ENCODE measurements at places on chromosomes 11 and 22.

DNA sequence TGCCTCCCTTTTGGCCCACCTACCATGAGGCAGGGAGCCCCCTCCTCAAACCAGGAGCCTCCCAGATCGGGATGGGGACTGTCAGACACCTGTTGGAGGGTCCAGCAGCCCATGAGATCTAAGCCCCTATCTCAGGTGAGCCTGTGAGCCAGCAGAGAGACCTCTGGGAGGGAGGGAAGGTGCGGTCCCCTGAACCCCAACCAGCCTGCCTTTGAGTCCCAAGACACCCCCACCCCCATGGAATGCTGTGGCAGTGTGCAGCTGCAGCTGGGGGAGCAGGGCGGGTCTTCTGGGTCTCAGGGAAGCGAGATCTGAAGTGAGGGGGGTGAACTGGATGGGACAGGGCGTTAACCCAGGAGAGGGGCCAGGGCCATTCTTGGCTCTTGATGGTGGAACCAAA lies 1.4 kb upstream of the CDKN1C start:
- no peak for DNase-seq

- no peak for DNase-seq
Observed at GRCh38 chr22:16932577-16932976, 75.4 kb downstream of the GAB4 start.

GRCh38 chr11:68328374-68329091 lies 16.1 kb downstream of the LRP5 start:
- no peak for DNase-seq

GRCh38 chr11:11975201-11976092 lies 33.0 kb downstream of the DKK3 start:
- DNase-seq = no peak

DNA sequence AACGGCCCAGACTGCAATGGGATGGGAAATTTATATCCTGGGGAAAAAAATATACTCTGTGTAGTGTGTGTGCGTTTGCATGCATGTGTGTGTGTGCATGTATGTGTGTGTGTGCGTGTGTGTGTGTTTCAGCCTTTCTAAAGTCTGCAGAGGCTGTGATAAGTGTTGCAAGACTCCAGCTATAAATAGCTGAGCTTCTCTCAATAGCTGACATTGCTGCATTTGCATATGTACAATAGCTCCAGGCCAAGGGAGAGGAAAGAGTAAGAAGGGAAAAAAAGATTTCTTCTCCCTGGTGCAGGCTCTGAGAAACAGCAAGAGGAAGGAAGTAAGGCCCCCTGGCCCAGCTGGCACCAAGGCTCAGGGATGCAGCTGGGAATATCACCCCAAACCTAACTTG lies 483.0 kb downstream of the MN1 start:
- DNase-seq = no peak

DNA sequence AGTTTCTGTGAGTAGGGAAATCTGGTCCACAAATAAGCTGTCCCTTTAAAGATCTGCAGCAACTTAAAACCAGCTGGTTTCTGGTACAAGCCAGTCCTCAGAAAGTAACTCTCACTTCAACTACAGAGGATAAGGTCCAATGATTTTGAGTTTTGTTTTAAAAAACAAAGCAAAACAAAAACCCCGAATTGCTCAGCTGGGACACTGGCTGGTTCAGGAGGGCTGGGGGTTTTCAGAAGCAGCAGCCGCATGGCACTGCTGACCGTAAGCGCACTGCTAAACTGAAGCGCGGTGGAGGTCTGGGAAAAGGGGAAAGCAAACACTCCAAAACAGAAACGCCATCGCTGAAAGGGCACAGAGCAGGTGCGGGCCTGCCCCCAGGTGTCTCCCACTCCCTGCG lies 59.7 kb downstream of the MICAL3 start:
- no peak for DNase-seq

DNA sequence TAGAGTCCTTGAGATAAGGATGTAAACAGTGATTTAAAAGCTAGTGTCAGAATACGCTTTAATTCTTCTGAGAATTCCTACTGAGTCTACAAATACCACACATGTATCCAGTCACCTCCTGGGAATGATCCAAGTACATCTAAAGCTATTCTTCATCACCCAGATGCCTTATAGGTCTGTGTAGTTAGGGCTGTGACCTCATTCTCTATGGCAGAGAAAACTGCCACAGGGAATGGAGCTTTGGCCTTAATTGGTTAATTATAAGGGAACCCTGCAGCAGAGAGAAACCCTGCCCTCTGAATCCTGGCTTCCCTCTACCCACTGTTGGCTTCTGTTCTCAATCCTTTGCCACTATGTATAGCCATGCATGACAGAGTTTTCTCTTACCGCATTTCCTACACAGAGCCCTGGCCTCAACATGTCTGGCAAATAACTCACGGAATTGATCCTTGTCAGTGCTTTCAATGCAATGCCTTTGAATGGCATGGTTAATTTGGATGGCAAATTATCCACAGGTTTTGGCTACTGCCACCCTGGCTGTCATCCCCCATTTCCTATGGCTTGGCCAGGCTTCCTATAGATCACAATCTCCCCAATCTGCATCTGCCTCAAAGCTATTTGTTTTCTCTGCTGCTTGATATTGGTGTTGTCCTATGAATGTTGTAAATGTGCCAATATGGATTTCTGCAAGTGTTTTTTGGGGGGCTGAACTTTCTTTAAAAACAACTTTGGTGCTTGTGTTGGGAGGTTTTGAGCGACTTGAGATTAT lies 2.9 kb downstream of the DIXDC1 start:
- no peak for DNase-seq

- no peak for DNase-seq
Observed at GRCh38 chr11:61168800-61169199, 7.6 kb upstream of the VPS37C start.

DNA sequence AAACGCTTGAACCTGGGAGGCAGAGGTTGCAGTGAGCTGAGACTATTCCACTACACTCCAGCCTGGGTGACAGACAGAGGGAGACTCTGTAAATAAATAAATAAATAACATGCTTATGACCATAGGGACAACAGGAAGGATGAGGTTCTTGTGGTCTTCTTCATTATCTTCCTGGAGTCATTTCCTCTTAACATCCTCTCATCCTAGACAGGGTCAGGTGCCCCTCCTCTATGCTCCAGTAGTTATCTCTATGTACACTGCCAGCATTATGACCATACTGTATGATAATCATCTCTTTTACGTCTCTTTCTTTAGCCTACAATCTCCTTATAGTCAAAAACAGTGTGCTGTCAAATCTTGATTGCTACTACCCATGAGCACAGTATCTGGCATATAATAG lies 17.7 kb downstream of the RAB30 start:
- no peak for DNase-seq

DNA sequence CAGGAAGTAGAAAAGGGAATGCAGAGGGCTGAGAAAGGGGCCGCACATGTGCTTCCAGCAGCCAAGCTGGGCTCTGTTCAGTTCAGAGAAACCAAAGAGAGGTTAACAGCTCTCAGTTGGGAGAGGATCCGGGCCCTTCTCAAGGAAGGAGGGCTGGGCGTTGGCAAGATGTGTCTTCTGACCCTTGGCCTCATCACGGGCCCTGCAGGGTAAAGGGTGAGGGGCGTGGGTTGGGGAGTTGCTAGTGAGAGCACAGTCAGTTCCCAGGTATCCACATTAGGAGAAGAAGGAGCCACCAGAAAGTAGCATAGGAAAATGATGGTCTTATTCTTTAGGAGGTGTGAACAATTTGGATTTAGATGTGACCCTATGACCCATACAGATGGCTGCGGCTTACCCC lies 73.0 kb downstream of the OSBP2 start:
- DNase-seq = no peak

DNA sequence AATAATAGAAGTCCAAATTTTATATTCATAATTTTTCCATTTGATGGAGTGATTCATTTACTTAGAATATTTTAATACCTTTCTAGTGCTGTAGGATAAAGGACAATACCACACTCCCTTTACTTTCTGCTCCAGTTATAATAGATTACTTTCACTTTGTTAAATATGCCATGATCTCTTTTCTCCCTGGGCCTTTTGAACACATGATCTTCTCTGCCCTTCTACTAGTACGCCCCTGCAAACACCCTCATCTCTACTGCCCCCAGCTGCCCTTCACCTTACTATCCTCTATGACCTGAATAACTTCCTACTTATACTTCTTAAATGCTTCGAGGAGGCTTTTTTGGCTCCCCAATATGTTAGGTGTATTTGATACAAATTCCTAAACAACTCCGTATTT lies 177.3 kb downstream of the GUCY1A2 start:
- DNase-seq = no peak

- no peak for DNase-seq
Observed at GRCh38 chr22:24335496-24335895, 64.9 kb downstream of the SPECC1L start.

DNA sequence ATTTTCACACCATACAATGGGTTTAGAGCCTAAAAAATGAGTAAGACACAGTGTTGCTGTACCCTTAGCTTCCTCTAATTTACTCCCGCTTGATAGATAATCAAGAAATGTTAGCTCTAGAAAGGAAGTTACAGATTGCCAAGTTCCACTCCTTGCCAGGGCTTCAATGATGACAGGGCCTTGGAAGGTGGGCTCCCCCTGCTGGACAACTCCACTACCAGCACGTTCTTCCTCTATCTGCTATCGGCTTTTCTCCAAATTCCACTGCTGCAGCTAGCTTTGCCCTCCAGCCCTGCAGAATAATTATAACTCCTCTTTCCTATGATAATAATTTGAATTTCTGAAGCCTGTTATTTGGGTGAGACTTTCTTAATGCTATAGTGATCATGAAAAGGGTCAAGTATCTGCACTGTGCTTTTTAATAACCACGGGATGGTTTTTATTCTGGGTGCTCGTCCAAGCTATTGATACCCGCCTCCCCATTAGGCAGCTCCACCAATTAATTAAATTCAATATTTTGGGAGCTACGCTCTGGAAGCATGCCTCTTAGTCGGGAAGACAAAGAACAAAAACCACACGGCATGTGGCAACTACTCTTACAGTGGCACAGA lies 9.0 kb downstream of the SYN3 start:
- DNase-seq = peak; percentile 8

GRCh38 chr11:32949739-32950138 lies 57.1 kb downstream of the QSER1 start:
- DNase-seq = no peak

GRCh38 chr11:92447586-92447985 lies 223.0 kb downstream of the FAT3 start:
- no peak for DNase-seq

- DNase-seq = no peak
Observed at GRCh38 chr22:38694940-38695339, 5.8 kb downstream of the JOSD1 start.

DNA sequence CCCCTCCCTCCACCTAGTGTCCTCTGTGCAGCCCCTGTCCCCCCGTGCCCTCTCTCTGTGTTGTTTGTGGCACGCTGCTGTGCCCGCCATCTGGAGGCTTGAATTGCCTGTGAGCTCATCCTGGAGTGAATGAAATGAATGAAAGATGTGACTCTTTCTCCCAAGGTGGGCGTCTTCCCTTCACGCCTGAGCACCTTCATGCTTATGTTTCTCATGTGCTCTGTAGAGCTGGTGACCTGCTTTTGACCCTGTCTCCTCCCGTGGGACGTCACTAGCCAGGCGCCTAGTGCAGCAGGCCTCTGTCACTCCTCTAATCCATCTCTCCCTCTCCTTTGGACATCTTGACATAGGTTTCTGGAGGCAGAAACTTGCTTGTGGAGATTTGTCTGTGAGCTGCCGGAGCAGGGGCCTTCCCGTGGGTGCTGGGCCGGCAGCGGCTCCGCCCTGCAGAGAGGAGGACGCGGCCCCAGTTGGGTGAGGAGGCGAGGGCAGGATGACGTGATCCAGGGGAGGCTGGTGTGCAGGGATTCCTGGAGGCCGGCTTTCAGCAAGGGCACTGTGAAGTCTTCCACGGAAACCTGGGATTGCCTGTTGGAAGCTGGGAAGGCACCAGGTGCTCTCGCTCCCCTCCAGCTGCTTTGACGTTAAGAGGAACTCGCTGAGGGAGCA lies 40.6 kb downstream of the MUC6 start:
- no peak for DNase-seq

- no peak for DNase-seq
Observed at GRCh38 chr11:129930296-129930695, 34.9 kb upstream of the NFRKB start.

GRCh38 chr22:20779818-20780158 lies 5.9 kb downstream of the SERPIND1 start:
- no peak for DNase-seq

- DNase-seq = no peak
Observed at GRCh38 chr11:117809236-117810055, 12.4 kb upstream of the DSCAML1 start.

DNA sequence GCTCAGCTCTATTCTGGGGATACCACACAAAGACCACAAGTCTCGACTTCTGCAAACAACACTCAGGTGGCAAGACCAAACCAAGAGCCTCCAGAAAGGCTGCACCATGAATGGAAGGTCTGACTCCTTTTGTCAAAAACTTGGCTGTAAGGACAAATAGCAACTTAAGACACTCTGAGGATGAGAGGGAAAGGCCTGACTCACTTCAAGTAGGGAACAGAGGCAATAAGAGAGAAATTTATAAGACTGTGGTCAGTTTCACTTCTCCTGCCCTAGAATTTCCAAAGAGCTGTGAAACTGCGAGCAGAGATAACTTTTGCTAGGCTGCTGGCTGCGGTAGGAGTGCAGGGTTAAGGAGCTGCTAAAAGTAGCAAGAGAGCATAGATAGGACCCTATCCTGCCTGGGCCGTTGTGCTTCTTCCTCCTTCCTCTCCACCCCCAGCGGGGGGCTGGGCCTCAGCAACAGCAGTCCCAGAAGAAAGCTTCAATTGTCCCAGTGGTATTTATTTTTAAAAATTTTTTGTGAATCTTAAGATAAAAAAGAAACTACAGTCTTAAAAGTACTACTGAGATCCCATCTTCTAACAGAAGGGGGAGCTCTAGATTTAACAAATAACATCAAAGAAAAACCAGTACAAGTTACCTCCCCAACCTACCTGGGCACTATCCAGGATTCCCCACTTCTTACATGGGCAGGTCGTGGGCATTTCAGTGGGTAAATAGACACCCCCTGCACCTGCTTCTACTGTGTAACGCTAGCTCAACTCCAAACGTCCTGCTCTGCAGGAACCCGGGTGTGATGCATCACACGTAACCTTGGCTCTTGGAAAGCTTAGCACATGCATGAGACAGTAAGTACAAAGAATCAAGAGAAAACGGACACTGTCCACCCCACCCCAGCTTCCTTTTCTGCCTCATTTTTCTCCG lies 66.4 kb downstream of the SGSM3 start:
- DNase-seq = no peak
